ENCODE measurements at places on chromosomes 7 and 10.
A peak's percentile ranks its signal among the peaks of the same experiment; 100 is the strongest.

GRCh38 chr10:35579726-35580422 lies 25.3 kb upstream of the GJD4 start:
- H3K4me1 ChIP-seq, result no peaks in the 10 kb centered on the region
- peaks cover 4% of the 10 kb centered on the region for H3K36me3 ChIP-seq
- no peak overlapping the region for H3K27ac ChIP-seq
- no peak overlapping the region for H3K4me3 ChIP-seq
- no peak for DNase-seq

DNA sequence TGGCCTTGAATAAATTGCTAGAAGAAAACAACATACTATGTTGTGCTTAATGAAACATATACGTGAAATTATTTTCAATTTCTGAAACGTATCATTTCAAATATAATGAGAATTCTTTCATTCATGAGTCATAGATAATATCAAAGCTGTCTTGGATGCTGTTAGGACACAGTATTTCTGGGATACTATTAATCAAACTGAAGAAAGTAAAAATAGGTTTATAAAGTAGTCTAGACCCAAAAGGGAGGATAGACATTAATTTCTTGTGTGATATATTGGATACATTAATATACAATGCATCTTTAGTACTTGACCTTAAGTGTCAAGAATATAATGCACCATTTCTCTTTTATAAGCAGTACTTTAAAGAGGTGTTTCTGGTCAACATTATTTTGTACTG lies 89.7 kb downstream of the CNTNAP2 start:
- no peak for DNase-seq
- no peaks in the 10 kb centered on the region for H3K4me1 ChIP-seq
- H3K27me3 ChIP-seq, result no peaks in the 10 kb centered on the region
- no peaks in the 10 kb centered on the region for H3K36me3 ChIP-seq
- no peak overlapping the region for H3K4me3 ChIP-seq

DNA sequence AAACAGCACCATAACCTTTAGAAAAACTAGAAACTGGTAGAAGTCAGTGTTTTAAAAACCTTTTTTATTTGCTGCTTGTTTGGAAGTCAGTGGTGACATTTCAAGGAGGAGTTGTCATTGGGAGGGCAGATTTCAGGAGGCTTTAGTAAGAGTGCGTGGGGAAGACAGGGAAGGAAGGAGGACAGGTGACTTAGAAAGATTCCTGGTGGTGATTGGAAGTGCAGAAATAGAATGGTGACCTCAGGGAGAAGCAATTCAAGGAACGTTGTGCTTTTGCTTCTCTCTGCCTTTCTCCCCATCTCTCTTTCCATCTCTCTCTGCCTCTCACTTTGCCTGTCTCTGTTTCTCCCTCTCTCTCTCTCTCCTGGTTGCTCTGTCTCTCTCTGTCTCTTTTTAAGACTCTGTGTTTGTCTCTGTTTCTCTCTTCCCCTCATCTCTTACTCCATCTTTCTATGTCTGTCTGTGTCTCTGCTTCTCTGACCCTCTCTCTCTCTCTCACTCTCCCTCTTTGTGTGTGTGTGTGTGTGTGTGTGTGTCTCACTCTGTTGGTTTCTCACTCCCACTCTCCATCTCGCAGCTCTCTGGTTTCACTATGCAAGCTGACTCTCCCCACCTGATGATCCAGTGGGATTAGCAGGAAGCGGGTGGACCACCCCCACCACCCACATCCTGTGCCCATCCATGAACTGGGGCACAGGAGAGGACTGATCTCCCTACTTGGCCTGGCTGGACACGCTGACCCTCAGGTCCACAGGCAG lies 10.9 kb upstream of the PFKP start:
- H3K4me3 ChIP-seq, result no peak overlapping the region
- H3K27ac ChIP-seq, result peak overlapping the region; percentile 20
- H3K27me3 ChIP-seq, result peaks cover 16% of the 10 kb centered on the region
- DNase-seq, result no peak

DNA sequence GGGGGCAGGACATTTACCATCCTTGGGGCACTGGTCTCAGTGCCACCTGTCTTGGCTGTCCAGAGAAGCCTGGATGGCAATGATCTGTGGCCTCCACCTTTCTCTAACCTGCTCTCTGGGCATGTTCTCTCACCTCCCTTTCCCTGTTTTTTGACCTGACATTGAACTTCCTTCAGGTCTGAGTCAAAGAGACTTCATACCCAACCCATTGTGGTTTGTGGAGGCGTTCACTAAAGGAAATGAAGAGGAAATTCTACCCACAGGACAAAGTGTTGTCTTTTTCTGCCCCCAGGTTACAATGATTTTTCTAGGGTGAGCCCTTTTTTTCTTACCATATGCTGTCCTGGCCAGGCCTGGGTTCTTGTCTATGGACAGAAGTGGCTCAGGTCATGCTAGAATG lies 76.6 kb downstream of the CYP26A1 start:
- H3K27ac ChIP-seq, result no peak overlapping the region
- peaks cover 36% of the 10 kb centered on the region for H3K27me3 ChIP-seq
- no peaks in the 10 kb centered on the region for H3K36me3 ChIP-seq
- H3K4me1 ChIP-seq, result peaks cover 19% of the 10 kb centered on the region

DNA sequence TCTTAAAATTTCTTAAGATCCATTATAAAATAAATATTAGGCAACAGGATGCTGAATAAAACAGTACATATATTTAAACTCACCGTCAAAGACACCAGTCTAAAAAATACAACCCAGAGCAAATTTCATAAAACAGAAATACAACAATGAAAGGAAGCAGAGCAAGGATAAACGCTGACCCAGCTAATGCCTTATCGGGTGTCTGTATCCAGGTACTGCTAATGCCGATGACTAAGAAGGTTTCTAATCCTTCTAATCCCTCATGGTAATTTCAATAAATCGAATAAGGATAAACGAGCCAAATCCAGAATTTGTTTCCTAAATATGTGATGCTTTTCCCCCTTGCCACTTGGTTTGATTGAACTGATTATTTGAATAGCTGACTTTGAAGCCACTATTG lies 1.7 kb downstream of the HYCC1 start:
- H3K27ac ChIP-seq, result no peak overlapping the region
- H3K27me3 ChIP-seq, result no peaks in the 10 kb centered on the region
- peaks cover 10% of the 10 kb centered on the region for H3K4me1 ChIP-seq
- H3K36me3 ChIP-seq, result peaks cover 2% of the 10 kb centered on the region
- no peak overlapping the region for H3K4me3 ChIP-seq

- peak overlapping the region; percentile 82 for H3K4me3 ChIP-seq
- DNase-seq, result peak; percentile 63
- no peaks in the 10 kb centered on the region for H3K27me3 ChIP-seq
- peak overlapping the region; percentile 96 for H3K27ac ChIP-seq
- peaks cover 56% of the 10 kb centered on the region for H3K4me1 ChIP-seq
- peaks cover 13% of the 10 kb centered on the region for H3K36me3 ChIP-seq
Measured at GRCh38 chr10:119177708-119178371, 772 bp downstream of the PRDX3 start.

DNA sequence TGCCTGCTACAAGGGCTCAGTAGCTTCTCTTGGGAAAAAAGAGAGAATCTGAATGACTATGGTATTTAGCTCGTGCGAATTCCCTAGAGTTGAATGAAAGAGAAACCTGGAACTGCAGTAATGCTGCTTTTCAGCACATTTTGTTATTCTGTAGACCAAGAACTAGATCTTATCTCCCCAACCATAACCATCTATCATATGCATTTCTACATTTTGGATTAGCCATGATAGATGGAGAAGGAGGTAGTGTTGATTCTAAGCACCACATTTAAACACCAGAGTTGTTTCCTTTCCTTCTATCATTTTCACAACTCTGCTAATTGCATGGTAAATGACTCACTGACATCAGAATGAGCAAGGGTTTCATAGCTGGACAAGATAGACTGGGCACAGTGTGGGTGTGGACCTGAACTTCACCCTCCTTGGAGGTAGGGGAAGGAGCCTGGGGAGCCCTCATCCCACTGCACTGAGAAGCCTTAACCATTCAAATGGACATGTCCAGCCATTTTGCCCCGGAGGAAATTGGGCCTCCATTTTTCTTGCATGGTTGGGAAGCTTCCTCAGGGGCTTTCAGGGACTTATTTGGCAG lies 55.3 kb upstream of the BMPER start:
- no peak overlapping the region for H3K27ac ChIP-seq
- H3K27me3 ChIP-seq, result peaks cover 11% of the 10 kb centered on the region
- no peak overlapping the region for H3K4me3 ChIP-seq
- no peak for DNase-seq

DNA sequence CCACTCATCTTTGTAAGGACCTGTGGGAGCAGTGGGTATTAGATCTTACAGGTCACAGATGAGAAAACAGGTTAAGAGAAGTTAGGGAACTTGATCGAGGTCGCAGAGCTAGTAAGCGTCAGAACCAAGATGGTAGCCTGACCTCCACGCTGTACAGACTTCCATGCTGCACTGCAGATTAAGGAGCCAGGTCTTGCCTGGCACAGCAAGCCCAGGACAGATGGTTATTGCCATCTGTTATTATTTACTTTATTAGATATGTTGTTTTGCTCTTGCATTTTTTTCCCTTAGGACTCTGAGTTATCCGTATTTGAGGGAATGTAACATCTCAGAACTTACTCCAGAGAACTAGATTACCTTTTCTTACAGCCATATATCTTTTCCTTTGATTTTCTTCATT lies 147.2 kb downstream of the NSUN6 start:
- H3K4me3 ChIP-seq, result no peak overlapping the region
- H3K4me1 ChIP-seq, result no peaks in the 10 kb centered on the region
- H3K36me3 ChIP-seq, result no peaks in the 10 kb centered on the region
- H3K27ac ChIP-seq, result no peak overlapping the region

- peak overlapping the region; percentile 82 for H3K4me3 ChIP-seq
- H3K27me3 ChIP-seq, result no peaks in the 10 kb centered on the region
- peaks cover 16% of the 10 kb centered on the region for H3K4me1 ChIP-seq
- H3K27ac ChIP-seq, result no peak overlapping the region
- no peaks in the 10 kb centered on the region for H3K36me3 ChIP-seq
Measured at GRCh38 chr10:97687785-97688781, 1.0 kb upstream of the AVPI1 start.

DNA sequence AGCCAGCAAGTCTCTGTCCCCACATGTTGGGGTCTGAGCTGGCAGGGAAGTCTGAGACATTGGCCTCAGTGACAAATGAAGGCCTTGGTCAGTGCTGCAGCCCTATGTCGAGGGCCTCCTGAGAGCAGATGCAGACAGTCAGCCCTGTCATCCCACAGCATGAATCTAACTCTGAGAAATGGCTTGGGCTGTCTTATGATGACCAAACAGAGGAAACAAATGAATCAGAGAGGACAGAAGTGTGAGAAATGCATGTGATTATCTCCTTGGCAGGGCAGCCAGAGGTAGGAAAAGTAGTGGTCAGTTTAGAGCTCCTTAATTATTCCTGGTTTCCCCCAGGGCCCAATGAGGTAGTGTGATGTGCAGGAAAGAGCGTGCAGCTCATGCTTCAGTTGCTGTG lies 287.6 kb downstream of the SORCS3 start:
- H3K27me3 ChIP-seq, result no peaks in the 10 kb centered on the region
- H3K36me3 ChIP-seq, result no peaks in the 10 kb centered on the region
- H3K4me3 ChIP-seq, result no peak overlapping the region
- no peak overlapping the region for H3K27ac ChIP-seq

GRCh38 chr7:147858421-147858820 lies 732.1 kb upstream of the C7orf33 start:
- DNase-seq, result no peak
- H3K36me3 ChIP-seq, result no peaks in the 10 kb centered on the region
- no peak overlapping the region for H3K4me3 ChIP-seq
- H3K27ac ChIP-seq, result no peak overlapping the region
- H3K4me1 ChIP-seq, result no peaks in the 10 kb centered on the region

DNA sequence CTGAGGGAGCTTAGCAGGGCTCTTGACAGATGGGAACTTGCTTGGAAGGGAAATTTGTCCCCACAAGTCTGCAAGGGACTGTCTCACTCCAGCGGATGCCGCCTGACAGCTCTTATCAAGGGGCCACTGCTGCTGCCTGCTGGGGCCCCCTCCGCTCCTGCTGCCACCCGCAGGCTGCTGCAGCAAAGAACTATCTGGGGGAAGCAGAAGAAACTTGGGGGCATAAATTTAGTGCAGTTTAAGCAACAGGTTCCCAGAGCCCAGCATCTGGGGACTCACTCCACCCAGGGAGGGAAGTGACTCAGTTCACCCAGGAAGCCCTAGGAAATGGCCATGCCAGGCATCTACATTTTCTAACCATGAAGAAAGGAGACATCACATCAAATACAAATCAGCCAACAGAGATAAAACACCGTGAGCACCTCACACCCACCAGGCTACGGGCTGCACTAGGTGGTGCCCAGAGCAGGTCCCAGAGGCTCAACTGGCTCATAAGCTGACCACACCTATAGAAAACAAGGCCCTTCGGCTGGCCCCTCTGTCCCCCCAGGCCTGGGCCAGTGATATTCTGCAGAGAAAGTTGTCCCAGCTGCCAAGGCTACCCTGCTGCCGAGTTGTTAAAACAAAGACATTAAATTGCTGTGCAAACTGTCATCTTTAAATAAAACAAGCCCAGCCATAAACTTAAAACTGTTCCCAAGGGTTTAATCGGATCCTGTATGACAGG lies 3.7 kb downstream of the RGS10 start:
- H3K27me3 ChIP-seq, result no peaks in the 10 kb centered on the region
- H3K4me3 ChIP-seq, result peak overlapping the region; percentile 84
- peak; percentile 41 for DNase-seq
- peak overlapping the region; percentile 87 for H3K27ac ChIP-seq

DNA sequence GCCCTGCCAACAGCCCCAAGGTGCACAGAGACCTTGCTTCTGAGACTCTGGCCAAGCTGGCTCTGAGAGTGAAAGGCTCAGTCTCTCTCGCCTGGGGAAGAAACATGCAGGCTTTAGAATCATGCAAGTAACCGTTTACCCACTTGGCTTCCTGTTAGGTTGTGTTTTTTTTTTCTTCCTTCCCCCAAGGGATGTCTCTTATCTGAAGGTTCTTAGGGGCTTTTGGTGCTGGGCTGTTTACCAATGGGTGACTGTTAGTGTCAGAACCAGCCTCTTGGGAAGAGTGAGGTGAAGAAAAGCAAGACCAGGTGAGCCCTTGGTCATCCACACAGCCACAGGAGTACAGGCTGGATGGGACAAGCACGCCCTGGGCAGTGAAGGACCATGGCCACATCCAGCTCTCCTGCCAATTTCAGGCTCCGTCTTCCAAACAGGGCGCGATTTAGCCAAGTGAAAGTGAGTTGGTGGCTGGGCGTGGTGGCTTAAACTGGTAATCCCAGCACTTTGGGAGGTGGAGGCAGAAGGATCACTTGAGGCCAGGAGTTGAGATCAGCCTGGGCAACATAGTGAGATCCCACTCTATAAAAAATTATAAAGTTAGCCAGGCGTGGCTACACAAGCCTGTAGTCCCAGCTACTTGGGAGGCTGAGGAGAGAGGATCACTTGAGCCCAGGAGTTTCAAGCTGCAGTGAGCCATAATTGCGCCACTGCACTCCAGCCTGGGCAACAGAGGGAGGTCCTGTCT lies 76.3 kb upstream of the CUX1 start:
- H3K4me1 ChIP-seq, result peaks cover 28% of the 10 kb centered on the region
- DNase-seq, result no peak
- H3K27ac ChIP-seq, result peak overlapping the region; percentile 60
- H3K36me3 ChIP-seq, result no peaks in the 10 kb centered on the region

GRCh38 chr7:51268859-51269258 lies 47.8 kb downstream of the COBL start:
- no peak overlapping the region for H3K27ac ChIP-seq
- no peak overlapping the region for H3K4me3 ChIP-seq
- H3K27me3 ChIP-seq, result peaks cover 3% of the 10 kb centered on the region
- H3K36me3 ChIP-seq, result no peaks in the 10 kb centered on the region

- peaks cover 52% of the 10 kb centered on the region for H3K36me3 ChIP-seq
- H3K4me1 ChIP-seq, result peaks cover 9% of the 10 kb centered on the region
Measured at GRCh38 chr7:17269341-17270221, 28.9 kb upstream of the AHR start.
